EH (cell line): ENCODE measurements at places on chromosomes 5 and 9.
A peak's percentile ranks its signal among the peaks of the same experiment; 100 is the strongest.

- peak; percentile 70 for DNase-seq
Observed at GRCh38 chr5:128213340-128213739, 129.8 kb downstream of the SLC12A2 start.

GRCh38 chr9:114691046-114691955 lies 9.3 kb upstream of the TEX48 start:
- DNase-seq, result peak; percentile 95

GRCh38 chr9:2663461-2664173 lies 42.0 kb downstream of the VLDLR start:
- no peak for DNase-seq

DNA sequence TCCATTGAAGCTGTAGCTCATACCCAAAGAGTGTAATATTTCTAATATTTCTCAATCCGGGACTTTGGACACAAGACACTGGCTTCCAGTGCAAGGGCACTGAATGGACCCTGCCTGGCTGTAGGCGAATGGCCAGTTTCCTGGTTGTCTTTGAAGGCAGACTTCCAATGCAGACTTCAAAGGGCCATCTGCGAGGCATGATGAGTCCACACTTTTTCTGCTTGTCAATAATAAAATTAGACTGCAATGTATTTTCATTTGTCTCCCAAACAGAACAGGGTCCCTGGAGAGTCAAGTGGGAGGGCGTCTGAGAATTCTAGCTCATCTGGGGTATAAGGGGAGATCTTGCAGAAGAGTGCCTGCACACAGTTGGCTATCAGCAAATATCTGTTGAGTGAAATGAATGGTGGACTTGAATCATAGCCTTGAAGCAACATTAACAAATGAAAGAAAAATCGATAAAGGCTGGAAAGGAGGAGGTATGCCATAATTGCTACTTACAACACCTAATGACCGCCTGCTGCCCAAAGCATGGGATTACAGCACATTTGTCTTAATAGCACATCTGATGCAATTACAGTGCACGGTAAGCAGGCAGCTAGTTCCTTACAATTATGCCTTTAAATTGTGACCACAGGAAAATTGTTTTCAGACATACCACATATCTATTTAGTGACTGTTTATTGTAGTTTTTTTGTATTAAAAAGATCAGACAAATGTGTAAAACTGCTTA lies 137.5 kb downstream of the ARHGEF28 start:
- DNase-seq, result peak; percentile 61

- DNase-seq, result no peak
Observed at GRCh38 chr9:119002491-119002890, 366.7 kb downstream of the BRINP1 start.

DNA sequence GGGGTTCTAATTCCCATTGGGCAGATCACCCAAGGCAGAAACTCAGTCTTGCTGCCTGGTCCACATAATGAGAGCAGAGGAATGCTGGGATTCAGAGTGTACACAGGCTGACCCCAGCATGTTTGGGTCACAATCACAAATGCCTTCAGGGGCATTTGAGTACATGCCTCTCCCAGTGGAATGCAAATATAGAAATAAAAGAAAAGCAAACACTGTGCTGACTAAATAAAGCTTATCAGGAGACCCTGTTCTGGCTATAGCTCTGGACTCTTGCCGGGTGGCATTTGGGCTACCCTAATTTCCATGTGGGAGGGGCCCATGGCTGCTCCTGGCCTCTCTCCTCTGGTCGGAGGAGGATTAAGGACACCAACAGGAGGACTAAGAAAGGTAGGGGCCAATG lies 121.4 kb downstream of the DOCK8 start:
- DNase-seq, result no peak

DNA sequence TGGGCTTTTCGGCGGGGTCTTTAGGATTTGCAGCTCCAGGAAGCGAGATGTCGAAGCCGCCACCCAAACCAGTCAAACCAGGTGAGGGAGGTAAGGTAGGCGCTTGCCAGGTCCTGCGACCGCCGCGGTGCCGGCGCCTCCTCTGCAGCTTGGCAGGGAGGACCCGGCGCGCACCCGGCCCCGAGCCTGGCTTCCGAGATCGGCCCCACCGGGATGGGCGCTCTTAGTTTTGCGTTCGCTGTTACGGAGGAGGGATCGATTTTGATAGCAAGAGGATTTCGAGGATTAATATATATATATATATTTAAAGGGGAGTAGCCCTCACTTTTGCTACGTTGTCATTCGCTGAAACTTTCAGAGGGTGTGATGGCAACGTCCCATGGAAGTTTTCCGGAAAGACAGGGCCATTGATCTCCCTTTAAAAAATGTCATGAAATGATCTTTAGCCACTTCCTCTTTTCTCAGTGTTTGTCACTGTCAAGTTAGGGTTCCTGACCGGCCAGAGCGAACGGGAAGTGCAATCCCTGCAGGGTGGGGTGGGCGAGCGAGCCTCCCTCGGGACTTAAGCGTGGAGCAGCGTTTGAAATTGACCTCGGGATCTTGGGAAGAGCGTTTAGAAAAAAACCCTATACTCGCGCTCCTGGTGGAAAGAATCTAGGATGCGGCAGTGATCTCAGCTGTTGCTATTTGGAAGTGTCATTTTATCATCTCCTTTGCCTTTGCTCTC lies 495 bp downstream of the OSTF1 start:
- DNase-seq, result peak; percentile 78

- no peak for DNase-seq
Observed at GRCh38 chr5:142287973-142288313, 36.9 kb downstream of the SPRY4 start.

- no peak for DNase-seq
Observed at GRCh38 chr9:21993007-21993406, 1.2 kb downstream of the CDKN2A start.

- no peak for DNase-seq
Observed at GRCh38 chr5:31639481-31640411, 815 bp downstream of the PDZD2 start.

DNA sequence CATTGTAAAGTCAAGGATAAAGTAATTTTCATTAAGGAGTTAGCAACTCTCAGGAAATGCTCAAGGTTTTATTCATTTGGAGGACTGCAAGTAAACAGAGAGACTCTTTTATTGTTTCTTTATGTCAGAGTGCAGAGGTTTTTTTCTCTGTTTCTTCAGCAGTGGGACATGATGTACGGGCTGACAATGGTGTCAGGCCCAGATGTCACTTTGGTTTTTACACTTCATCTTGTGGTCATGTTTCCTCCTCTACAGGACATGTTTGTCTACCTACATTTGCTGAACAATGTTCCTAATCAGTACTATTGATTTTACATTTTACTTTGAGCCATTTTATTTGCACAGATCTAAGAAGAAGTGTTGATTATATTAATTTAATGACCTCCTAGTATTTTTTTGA lies 72.8 kb upstream of the PARP8 start:
- no peak for DNase-seq

GRCh38 chr5:10680876-10681481 lies 80.1 kb downstream of the DAP start:
- DNase-seq, result no peak

- DNase-seq, result no peak
Observed at GRCh38 chr5:176894298-176894697, 4.8 kb downstream of the HK3 start.

DNA sequence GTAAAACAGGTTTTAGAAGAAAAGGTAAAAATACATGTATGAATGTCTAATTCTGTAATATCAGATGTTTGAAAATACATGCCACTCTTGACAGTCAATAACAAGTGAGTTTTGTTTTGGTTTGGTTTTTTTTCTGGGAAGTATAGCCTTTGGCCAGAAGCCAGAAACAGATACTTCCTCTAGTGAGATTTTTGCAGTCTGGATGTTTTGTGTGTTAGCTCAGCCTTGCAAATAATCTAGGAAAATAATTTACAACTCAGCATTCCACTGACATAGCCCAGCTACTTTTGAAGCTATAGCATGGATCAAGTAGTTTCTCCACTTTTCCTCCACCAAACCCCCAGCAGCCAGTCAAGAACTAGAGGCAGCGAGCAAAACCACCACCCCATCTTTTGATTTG lies 56.7 kb downstream of the SLC1A1 start:
- peak; percentile 73 for DNase-seq

DNA sequence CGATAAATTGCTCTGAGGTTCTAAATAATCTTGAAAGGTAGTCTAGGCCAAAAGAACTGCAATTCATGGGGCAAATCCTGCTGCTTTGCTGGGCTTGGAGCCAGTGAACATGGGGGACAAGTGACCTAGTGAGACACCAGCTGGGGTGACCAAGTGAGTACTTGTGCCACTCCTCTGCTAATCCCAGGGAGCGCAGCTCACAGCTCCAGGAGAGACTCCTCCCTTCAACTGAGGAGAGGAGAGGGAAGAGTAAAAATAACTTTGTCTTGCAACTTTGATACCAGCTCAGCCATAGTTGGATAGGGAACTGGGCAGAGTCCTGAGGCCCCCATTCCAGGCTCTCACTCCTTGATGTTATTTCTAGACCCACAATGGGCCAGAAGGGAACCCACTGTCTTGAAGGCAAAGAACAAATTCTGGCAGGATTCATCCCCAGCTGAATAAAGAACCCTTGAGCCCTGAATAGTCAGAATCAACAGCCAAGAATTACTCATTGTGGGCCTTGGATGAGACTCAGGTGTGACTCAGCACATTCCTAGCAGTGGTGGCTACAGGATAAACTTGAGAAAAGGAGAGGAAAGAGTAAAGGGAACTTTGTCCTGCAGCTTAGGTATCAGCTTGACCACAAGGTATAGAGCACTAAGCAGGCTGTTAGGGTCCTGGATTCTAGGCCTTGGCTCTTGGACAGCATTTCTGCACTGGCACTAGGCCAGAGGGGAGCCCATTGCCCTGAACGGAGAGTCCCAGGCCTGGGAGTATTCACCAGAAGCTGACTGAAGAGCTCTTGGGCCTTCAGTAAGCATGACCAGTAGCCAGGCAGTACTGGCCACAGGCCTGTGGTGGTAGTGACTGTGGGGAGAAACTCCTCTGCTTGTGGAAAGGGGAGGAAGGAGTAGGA lies 288.3 kb upstream of the CDH18 start:
- peak; percentile 53 for DNase-seq

DNA sequence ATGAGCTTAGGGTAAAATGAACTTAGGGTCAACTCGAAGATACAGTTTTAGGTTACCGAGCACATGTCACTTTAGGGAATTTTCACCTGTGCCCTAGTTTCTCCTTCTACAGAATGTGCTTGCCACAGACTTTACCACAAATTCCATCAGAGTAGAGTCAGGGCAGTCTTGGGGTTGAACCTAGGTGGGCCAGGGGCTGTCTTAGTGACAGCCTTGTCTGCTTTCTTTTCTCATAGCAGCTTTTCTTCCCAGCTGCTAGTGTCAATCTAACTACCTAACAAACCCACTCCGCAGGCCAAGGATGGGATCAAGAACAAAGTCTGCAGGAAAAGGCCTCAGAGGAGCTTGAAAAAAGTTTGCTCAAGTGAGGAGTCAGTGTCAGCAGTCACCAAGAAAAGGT lies 458.1 kb upstream of the CDH18 start:
- no peak for DNase-seq

DNA sequence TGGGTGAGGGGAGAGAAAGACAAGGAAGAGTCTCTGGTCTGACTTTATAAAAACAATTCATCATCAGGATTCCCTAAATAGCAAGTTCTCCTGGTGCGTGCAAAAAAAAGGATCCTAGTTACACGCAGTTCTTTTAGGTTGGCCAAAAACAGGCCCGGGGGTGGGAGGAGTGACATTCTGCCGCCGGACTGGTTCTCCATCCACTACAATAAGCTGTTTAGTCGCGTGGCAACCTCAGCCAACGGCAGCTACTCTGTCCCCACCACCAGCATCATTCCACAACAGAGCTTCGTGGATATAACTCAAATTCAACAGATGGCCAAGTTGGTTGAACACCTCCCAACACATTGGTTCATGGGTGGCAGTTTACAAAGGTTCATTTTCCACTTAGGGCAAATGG lies 2.9 kb upstream of the FAM163B start:
- no peak for DNase-seq

DNA sequence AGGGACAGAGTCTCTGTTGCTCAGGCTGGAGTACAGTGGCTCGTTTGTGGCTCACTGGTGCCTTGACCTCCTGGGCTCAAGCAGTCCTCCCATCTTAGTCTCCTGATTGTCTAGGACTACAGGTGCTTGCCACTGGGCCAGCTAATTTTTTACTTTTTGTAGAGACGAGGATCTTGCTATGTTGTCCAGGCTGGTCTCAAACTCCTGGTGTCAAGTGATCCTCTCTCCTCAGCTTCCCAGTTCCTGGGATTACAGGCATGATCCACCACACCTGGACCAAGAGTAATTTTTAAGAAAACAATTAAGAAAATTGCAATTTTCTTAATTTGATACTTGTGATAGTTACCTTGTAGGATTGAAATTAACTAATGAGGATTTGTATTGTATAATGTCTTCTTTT lies 73.9 kb downstream of the GPBP1 start:
- DNase-seq, result no peak

GRCh38 chr9:127904561-127905003 lies 5.2 kb upstream of the ST6GALNAC6 start:
- DNase-seq, result no peak

- no peak for DNase-seq
Observed at GRCh38 chr5:124410539-124411488, 335.6 kb downstream of the ZNF608 start.

DNA sequence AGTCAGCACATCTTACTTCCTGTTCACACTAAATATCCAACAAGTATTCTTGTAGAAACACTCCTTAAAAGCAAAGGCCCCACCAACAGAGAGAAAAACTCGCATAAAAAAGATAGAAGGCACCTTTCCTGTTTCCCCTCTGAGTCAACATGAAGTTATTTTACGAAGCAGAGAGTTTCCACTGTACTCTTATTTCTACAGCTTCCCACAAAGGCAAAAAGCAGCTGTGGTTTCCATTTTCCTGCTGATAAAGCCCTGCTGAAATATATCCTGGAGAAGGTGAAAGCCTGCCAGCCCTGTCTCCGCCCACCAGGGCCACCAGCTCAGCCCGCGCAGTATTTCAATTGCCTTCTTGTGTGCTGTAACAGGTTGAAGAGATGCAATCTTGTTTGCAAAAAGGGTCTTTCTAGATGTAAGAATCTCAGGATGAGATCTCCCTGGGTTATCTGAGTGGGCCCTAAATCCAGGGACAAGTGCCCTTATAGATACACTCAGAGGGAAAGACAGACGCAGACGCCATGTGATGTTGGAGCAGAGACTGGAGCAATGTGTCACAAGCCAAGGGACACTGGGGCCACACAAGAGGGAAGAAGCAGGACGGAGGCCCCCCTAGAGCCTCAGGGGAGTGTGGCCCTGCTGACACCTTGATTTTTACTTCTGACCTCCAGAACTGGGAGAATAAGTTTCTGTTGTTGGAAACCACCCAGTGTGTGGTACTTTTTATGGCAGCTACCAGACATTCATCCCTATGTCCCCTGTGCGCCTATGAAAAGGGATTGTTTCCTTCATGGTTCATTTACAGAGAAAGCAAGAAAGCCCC lies 19.9 kb downstream of the SEMA4D start:
- peak; percentile 39 for DNase-seq

DNA sequence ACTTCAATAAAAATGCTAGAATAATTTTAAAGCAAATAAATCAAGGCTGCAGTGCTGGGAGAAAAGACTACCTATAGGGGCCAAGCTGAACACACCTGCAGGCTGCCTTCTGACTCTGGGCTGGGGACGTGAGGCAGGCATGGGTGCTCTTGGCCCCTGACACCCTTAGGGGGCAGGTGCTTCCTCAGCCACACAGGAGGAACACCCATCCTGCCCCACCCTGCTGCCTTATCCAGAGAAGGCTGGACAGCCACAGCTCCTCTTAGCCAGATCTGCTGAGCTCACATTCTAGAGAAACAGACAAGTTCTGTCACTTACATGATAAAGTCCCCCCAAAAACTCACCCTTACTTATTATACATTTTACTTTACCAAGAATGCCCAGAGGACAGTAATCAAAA lies 6.6 kb upstream of the LMX1B start:
- no peak for DNase-seq

- no peak for DNase-seq
Observed at GRCh38 chr9:93183131-93183662, 742 bp upstream of the WNK2 start.

- peak; percentile 51 for DNase-seq
Observed at GRCh38 chr5:159616952-159617351, 286.7 kb upstream of the IL12B start.
